ENCODE measurements at places on chromosomes 5 and 9.

- DNase-seq = no peak
Measured at GRCh38 chr5:172868436-172868923, 34.4 kb downstream of the ERGIC1 start.

DNA sequence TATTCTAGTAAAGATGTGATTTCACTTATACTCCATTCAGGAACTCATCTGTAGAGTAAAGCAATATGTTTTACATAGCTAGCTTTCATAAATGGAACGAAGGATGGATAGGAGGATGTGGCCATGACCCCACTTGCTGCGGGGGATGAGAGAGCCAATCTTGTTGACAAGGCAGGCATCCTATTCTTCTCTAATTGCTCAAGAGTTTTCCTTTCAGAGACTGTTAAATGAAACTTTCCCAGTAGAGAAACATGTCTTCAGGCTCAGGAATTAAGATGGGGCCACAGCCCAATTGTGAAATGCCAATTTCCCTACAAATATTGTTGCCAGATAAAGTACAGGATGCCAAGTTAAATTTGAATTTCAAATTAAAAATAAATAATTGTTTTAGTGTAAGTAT is 196.2 kb upstream of the TUT7 start:
- no peak for DNase-seq

DNA sequence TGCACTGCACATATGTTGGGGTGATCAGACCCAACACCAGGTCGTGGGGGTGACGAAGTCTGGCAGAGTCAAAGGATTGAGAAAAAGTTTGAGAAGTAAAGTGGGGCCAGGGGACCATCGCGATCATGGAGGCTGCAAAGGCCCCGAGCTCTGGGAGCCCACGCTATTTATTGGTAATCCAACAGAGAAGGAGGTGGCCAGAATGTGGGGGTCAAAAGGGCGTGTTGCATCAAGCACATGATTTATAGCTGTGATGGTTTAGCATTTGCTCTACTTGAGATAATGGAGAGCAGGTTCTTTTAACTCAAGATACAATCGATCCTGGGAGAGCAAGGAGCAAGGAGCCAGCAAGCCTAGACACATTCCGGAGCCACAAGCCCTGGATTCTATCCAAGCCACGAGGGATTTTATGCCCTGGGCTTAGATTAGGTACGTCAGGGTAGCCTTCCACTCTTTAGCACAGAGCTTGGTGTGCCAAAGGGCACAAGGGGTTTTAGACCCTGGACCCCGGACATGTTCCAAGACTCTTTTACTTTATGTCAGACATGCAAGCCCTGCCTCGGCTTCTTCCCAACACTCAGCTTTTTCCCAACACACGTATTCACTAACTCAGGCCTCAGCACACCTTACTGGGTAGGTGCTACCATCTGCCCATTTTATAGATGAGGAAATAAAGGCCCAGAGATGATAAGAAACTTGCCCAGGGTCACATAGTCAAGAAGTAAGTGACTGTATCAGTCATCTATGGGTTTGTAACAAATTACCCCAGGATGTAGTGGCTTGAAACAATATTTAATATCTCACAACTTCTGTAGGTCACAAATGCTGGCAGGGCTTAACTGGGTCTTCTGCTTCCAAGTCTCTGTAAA is 39.5 kb downstream of the NSUN2 start:
- DNase-seq = no peak

- peak; percentile 55 for DNase-seq
Measured at GRCh38 chr9:36008774-36009300, 27.9 kb upstream of the RECK start.

Data from activated naive CD4-positive, alpha-beta T cell treated with anti-CD3 and anti-CD28 coated beads, Interleukin-2, amount 50 U/mL, for 72 hours (primary cell).